HuH-7 (cell line): ENCODE measurements at places on chromosomes 2 and 18.
A peak's percentile ranks its signal among the peaks of the same experiment; 100 is the strongest.

GRCh38 chr2:49686897-49687442 is 532.7 kb upstream of the FSHR start:
- DNase-seq = no peak

DNA sequence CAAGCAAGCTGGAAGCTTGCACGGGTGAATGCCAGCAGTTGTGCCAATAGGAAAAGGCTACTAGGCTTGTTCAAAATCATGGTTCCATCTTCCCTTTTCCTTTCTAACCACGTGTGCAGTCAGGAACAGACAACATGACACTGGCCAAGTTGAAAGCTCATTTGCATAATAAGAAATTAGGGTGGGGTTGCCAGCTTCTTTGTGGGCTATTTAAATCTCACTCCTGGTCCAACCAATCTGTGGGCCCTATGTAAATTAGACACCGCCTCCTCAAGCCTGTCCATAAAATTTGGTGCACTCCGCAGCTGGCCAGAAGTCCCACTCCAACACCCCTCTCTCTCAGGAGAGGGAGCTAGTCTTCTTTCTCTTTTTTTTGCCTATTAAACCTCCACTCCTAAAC is 1948.4 kb upstream of the PIK3C3 start:
- no peak for DNase-seq

- no peak for DNase-seq
These were observed 9.0 kb downstream of the DGUOK start for GRCh38 chr2:73935641-73936040.

GRCh38 chr2:42901076-42901640 is 108.8 kb upstream of the HAAO start:
- DNase-seq = no peak

GRCh38 chr2:150621526-150622213 is 134.2 kb upstream of the RND3 start:
- no peak for DNase-seq

DNA sequence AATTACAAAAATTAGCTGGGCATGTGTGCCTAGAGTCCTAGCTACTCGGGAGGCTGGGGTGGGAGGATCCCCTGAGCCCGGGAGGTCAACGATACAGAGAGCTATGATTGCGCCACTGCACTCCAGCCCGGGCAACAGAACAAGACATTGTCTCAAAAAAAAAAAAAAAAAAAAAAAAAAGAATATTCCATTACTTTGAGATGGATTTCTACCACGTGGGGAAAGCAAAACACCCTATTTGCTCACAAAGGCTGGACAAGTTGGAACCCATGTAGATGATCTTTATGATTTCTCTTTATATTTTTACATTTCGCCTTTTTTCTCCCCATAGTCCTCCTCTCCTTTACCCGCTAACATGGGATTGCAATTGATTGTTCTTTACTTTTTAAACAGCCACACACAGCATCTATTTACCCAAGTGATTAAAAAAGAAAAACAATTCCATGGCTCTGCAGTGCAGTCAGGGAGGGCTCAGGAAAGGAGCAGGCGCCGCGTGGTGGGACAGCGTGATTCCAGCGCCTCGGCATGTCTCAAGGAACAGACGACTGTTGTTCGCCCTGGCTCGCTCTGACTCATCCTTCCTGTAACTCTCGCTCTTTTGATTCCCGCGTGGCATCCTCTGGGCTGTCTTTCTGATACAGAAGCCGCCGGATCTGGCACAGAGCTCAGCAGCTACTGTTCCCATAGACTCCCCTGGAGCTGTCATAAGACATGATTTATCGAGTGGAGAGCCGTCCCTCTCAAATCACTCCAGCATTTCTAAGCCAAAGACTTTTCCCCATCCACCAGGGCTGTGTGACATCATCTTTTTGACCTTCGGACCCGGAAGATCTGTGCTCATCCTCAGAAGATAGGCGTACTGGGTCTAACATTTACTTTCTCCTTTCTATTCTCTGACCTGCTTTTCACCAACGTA is 230.4 kb upstream of the AGAP1 start:
- peak; percentile 10 for DNase-seq

GRCh38 chr2:207725873-207726578 is 14.6 kb downstream of the CCNYL1 start:
- no peak for DNase-seq

DNA sequence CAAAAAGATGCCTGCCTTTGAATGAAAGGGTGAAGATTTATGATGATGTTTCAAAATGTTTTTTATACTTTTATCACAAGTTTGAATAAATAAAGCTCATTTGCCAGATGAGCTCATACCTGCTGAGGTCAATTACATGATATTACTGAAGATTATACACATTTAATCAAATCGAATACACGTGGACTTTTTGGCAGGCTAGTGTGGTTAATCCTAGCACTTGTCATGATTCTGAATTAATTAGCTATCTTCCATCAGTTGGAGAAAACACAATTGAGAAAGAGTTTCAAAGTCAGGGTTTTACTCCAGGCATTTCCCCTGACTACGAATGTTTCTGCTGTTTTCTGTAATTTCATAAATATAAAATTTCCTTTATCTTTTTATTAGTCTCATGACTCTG is 54.4 kb downstream of the LRPPRC start:
- DNase-seq = no peak

GRCh38 chr18:79453816-79454735 is 58.3 kb downstream of the NFATC1 start:
- DNase-seq = no peak

GRCh38 chr2:148161909-148162435 is 141.1 kb downstream of the MBD5 start:
- no peak for DNase-seq

GRCh38 chr2:86302320-86302719 is 35.1 kb downstream of the REEP1 start:
- DNase-seq = no peak

DNA sequence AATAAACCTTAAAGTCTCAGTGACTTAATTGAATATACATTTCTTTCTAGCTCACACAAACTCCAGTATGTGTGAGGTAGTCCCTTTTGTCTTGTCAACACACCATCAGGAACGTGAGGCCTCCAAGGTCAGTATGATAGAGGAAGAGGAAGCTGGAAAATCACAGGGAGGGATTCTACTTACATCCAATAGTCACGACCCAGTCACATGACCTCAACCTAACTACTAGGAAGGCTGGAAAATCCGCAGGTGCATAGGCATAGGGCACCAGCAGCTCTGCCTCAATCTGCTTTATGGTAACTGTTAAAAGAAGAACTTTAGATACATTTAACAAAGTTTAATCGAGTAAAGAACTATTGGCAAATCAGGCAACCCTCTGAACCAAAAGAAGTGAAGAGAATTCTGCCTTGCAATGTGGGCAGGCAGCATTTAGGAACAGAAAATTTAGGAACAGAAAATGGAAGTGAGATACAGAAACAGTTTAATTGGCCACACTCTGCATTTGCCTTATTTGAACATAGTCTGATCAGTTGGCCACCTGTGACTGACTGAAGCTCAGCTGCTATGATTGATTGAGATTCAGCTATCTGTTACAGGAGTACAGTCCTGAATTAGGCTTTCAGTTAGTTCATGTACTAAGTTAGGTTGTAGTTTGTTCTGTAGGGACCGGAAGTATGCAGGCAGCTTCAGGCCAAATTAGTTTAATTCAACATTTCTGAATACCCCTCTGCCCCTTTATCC is 165.0 kb upstream of the PARD3B start:
- no peak for DNase-seq

DNA sequence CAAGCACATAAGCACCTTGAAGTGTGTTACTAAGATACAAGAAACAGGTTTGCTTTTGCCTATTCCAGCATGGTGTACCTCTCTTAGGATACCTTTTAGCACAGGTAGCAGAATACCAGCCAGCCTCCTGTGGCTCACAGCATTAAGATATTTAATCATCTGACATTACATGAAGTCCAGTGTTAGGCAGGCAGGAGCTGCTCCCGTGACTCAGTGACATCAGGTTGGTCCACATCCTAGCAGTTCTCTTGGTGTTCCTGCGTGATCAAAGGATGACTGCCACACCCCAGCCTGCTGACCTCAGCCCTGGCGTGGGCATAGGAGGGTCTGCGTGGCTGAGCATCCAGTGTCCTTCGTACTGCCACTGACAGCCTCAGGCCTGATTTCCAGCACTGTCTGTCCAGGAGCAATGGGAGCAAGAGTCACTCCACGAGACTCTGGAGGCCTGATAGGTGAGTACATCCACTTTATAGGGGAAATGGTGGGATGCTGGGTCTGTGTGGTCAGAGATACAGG is 3.6 kb upstream of the DTYMK start:
- no peak for DNase-seq

- DNase-seq = no peak
These were observed 486.6 kb upstream of the HS6ST1 start for GRCh38 chr2:128805237-128805636.

DNA sequence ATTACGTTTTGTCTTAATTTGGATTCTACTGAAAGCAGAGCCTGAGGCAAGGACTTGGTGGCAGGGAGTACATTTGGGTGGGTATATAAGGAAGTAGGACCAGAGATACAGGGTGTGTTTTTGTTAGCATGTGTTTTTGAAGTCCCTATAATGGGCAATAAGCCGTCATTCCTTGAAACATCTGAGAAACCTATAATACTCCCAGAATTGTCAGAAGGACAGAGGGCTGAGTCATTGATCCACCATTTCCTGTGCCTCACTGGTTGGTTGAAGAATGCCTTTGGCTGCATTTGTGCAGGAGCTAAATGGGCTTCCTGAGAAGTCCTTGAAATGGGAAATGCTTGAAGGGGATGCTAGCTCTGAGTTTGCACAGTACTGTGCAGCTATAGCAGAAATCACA is 281.8 kb upstream of the ZEB2 start:
- DNase-seq = no peak

- DNase-seq = no peak
These were observed 74.1 kb upstream of the MCFD2 start for GRCh38 chr2:46989491-46990230.

GRCh38 chr2:151845884-151846283 is 17.7 kb upstream of the ARL5A start:
- DNase-seq = no peak

- DNase-seq = no peak
These were observed 242.3 kb downstream of the ATAD2B start for GRCh38 chr2:23684395-23685176.

DNA sequence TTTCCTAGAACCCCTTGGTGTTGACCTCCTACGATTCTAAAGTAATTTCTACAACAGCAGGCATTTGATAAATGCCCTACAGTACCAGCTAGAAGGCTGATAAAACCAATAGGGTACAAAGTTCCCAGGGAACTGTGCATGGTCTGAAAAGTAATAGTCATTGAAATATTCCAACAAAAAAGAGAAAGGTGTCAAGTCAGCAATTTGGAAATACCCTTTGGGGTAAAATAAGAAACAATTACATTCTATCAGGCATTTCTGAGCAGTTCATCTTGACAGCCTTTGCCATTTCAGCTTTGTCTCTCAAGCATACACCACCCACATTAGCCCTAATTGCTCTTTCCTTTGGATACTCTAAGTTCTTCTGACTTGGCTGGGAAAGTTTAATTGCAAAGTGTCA is 542.9 kb upstream of the DDX18 start:
- DNase-seq = no peak

DNA sequence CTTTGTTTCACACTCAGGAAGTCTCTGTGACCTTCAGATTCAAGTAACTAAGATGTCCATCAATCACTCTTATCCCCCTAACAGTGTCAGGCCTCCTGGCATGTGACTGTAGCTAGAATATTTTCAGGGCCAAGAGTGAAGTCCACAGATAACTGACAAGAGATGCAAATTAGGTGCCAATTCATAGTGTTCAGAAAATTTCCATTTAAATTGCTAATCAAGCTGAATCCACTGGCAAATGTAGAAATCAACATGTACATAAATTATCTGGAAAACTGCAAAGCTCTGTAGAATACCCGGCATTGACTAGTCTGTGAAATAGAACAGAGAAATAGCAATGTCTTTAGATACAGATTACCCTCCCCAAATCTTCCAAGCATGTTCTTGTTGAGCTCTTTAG is 38.6 kb upstream of the ARL4C start:
- DNase-seq = no peak

GRCh38 chr18:58541789-58542425 is 87.0 kb downstream of the ALPK2 start:
- no peak for DNase-seq

DNA sequence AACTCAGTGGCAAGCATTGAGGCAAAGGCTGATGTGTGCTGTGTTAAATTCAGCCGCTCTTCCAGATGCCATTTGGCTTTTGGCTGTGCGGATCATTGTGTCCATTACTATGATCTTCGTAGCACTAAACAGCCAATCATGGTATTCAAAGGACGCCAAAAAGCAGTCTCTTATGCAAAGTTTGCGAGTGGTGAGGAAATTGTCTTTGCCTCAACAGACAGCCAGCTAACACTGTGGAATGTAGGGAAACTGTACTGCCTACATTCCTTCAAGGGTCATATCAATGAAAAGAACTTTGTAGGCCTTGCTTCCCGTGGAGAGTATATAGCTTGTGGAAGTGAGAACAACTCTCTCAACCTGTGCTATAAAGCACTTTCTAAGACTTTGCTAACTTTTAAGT is 195.5 kb upstream of the RAB12 start:
- no peak for DNase-seq

- no peak for DNase-seq
These were observed 90.6 kb upstream of the RAB6C start for GRCh38 chr2:129888896-129889295.

DNA sequence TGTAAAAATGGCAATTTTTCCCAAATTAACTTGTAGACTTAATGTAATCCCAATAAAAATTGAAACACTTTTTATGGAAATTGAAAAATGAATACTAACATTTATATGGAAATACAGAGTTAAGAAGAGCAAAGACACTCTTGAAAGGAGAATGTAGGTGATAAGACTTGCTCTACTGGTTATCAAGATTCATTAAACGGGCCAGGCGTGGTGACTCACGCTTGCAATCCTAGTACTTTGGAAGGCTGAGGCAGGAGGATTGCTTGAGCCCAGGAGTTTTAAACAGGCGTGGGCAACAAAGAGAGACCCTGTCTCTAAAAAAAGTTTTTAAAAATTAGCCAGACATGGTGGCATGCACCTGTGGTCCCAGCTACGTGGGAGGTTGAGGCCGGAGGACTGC is 29.5 kb upstream of the ZNF396 start:
- DNase-seq = no peak

GRCh38 chr2:10331702-10332401 is 29.1 kb downstream of the HPCAL1 start:
- no peak for DNase-seq

GRCh38 chr2:156435396-156435717 is 822 bp upstream of the GPD2 start:
- peak; percentile 41 for DNase-seq

DNA sequence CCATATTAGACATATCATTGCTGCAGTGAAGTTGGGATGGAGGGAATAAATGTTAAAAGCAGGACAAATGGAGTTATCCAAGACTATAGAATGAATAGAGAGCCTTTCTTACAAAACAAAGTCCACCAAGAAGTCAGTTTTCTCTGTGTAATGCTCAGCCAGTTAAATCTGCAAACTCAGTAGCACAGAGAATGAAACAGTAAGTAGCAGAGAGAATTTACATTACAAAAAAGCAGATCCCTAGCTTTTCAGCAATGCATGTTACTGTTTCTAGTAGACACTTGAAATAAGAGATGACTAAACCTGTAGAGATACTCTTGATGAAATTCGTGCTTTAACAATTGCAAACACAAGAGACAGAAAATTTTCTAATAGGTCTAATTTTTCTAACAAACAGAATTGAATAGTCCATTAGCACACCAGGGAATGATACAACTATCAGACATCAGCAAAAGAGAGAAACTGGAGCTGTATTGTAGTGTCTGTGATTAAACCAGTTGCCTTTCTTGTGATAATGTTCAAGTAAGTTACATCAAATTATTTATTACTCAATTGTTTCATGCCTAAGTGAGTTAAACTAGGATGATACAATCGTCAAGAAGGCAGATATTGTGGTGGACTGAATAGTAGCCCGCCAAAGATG is 322.2 kb upstream of the DDX18 start:
- no peak for DNase-seq

- DNase-seq = no peak
These were observed 17.9 kb downstream of the B3GNT7 start for GRCh38 chr2:231413456-231413855.
